Activated CD8-positive, alpha-beta memory T cell treated with anti-CD3 and anti-CD28 coated beads, Interleukin-2, amount 50 U/mL, for 4 hours (primary cell): ENCODE measurements at places on chromosomes 2 and 18.
A peak's percentile ranks its signal among the peaks of the same experiment; 100 is the strongest.

- no peak for DNase-seq
Measured at GRCh38 chr2:127683757-127684156, 8.4 kb upstream of the LIMS2 start.

DNA sequence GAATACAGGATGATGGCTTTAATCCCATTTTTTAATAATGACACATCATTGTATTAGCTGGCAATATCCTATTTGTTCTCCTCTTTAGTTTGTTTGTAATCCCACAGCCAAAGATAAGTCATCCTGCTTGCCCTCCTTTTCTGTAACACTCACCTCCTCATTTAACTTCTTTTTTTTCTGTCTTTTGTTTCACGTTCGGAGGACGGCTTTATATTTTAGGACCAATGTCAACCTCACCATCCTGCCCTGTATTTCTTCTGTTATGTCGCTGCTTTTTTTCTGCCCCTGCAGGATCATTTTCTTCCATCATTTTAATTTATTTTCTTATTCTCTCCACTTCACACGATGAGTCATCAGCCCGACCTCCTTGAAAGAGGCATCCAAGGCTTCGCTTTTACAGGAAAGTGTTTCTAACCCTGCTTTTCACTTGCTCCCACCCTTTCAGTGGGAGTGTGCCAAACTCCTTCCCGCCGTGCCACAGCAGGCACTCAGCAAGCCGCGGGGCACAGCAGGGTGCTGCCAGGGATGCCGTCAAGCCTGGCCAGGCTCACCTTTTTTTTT is 11.4 kb downstream of the RAB31 start:
- DNase-seq, result no peak

- DNase-seq, result no peak
Measured at GRCh38 chr2:37916512-37917082, 8.5 kb upstream of the RMDN2 start.

DNA sequence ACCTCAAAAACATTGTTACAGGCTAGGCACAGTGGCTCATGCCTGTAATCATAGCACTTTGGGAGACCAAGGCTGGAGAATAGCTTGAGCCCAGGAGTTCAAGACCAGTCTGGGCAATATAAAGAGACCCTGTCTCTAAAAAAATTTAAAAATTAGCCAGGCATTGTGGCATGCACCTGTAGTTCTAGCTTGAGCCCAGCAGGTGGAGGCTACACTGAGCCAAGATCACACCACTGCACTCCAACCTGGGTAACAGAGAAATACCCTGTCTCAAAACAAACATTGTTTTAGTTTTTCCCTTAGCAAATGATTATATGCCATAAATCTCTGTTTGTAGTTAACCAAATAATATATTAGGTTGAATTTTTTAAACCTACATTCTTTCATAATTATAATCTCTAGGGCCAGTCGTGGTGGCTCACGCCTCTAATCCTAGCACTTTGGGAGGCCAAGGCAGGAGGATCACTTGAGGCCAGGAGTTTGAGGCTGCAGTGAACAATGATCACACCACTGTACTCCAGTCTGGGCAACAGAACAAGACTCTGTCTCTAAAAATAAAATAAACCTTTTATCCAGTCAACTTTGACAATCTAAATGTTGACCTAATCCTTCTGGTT is 13.3 kb upstream of the CYP20A1 start:
- peak; percentile 30 for DNase-seq

GRCh38 chr2:158725441-158725891 is 69.7 kb upstream of the DAPL1 start:
- DNase-seq, result no peak

DNA sequence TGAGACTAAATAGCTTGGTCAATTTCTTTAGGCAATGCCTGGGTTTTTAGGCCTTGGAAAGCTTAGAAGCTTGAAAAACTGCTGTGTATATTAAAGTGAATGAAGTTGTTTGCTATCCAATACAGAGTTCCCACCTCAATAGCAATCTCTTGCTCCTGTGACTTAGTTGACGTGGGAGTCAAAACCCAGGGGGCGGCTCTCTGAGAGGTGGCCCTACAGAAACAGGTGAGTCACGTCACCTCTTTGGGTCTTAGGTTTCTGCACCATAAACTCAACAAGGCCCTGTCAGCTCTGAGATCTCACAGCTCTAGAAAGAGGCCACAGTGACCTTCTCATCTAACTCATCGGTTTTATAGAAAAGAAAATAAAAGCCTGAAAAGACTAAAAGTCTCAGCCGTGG is 79.6 kb downstream of the ADD2 start:
- no peak for DNase-seq

DNA sequence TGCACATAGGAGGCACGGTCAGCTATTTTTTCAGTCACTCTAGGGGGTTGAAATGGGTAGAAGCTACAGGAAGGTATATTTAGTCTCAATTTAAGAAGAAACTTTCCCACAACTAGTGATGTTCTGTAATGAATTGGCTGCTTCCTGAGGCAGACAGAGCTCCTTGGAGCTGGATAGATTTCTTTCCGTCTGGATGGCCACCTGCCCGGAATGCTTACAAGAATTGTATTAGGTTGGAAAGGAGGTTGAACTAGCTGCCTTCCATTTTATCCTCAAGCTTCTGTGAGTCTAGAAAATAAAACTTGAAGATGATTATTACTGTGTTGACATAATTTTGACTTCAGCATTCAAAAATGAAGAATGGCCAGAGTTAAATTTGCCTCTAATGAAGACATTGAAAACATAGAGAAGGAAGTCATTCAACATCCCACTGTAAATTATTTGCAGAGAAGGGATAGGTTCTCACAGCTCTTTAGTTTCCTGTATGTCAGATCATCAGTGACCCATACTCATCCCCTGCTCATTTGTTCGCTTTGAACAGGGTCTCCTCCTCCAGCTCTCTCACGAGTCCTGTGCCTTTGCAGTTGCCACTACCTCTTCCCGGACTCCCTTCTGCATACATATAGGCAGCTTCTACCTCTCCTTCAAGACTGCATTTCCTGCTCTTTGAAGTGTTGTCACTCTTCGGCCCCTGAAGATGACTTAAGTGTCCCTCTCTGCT is 88.8 kb downstream of the CRIM1 start:
- DNase-seq, result no peak

DNA sequence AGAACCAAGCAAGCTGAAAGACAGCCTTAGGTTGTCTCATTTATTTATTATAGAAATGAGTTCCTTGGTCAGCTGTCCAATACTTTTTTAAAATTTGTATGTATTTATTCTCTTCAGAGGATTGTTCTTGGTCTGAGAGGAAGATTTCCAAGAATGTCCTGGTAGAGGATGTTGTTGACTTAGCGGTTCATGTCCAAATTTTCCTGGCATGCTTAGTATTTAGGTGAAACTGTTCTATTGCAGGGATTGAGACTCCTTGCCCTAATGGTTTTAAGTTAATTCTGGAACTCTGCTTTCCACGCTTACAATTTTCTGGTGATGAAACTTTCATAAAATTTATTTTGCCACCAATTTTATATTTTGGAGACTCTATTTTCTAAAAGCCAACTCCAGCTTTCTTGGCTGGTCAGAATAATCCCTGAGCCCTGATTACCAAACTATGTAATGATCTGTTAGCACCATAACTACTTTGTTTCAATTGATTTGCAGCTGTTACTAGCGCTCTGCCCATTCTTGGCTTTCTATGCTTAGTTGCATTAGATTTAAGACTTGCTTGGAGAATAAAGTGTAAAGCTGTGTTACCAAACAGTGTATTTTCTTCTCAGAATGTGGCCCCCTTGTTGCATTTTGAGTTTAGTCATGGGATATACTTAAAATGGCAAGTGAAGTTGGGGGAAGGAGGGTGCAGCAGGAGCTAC is 1868.8 kb upstream of the CELF4 start:
- no peak for DNase-seq

GRCh38 chr2:164913640-164914350 is 41.5 kb downstream of the SLC38A11 start:
- no peak for DNase-seq

GRCh38 chr2:36399050-36399449 is 43.5 kb downstream of the CRIM1 start:
- no peak for DNase-seq

DNA sequence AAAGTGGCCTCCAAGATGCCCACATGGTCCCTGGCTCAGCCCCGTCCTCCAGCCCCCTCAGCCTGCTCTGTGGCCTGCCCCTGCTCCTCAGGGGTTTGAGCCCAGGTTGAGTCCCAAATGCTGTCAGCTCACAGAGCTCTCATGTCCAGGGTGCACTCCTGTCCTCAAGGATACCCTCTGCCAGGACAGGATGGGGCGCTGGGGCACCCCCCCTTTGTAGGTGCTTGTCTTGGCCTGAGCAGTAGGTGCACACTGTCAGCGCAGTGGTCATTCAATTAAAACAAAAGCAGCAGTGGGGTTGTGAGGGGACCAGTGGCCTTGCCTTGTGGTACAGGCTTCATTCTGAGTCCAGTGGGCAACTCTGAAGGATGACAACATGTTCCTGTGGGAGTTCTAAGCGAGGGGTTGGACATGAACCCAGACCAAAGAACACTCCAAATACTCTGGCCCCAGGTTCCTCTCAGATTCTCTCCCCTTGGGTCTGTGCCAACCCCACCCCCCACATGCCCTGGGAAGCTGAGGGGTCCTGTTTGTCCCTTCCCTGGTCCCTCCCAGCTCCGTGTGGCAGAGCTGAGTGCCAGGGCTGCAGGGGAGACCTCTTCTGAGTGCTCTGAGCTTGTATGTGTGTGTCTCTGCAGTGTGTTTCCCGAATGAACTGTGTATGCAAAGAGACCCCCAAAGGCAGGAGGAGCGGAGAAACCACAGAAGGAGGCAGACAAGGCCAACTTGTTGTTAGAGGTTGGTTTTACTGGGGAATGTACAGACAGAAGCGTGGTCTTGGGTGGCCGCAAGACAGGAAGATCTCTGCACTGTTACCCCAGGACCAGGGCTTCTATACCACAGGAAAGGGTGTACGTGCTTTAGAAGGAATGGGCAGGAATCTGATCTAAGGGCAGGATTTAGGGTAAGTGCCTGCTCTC is 155.6 kb upstream of the HS6ST1 start:
- no peak for DNase-seq

DNA sequence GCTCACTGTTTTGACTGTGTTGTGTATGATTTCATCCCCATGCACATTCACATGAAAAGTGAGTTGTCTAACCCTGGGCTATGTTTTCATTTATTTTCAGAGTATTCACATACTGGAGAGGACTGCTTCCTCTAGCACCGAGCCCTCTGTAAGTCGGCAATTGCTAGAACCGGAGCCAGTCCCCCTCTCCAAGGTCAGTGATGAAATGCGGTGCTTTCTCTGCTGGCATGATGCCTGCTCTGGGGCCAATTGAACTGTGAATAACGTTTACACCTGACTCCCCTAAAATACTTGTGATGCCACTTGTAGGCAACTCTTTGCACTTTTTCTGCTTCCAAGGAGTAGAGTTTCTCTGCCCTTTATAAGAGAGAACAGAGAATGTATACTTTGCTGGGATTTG is 126.9 kb downstream of the PRKRA start:
- no peak for DNase-seq

DNA sequence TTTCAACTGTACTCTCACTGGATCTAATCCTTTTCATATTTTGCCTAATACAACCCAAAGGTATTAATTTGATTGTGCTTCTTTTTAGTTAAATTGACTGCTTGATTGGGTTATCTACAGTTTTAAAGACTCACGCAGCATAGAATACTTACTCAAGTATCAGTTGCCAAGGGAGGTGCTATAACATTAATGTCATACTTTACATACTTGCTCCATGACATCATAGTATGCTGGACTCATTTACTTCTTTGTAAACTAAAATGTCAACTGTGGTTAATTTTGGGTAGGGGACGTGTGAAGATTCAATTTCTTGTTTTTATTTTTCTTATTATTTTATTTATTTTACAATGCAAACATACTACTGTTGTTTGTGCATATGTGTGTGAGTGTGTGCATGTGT is 716.2 kb upstream of the VRK2 start:
- DNase-seq, result no peak

GRCh38 chr2:201500534-201500933 is 49.0 kb downstream of the STRADB start:
- DNase-seq, result no peak

GRCh38 chr2:223576873-223577272 is 25.3 kb downstream of the SCG2 start:
- no peak for DNase-seq

GRCh38 chr2:32210767-32211408 is 45.2 kb downstream of the SLC30A6 start:
- no peak for DNase-seq

DNA sequence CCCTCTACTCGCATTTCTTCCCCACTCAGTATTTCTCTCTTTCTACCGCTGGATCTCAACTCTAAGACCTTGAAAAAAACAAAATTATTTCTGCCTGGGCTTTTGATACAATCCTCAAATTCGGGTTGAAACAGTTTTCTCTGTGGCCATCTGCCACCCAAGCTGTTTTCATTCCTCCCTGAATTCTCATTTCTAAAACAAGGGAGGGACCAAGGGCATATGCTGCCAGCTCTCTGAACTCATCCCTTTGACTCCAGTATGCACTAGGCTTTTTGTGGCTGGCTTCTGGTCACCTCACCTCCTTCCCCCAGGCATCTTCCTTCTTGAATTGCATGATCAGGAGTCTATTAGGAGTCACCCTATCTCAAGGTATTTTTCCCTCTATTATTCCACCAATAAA is 49.5 kb downstream of the CCDC148 start:
- DNase-seq, result no peak

GRCh38 chr2:128506534-128506933 is 187.9 kb upstream of the HS6ST1 start:
- no peak for DNase-seq

DNA sequence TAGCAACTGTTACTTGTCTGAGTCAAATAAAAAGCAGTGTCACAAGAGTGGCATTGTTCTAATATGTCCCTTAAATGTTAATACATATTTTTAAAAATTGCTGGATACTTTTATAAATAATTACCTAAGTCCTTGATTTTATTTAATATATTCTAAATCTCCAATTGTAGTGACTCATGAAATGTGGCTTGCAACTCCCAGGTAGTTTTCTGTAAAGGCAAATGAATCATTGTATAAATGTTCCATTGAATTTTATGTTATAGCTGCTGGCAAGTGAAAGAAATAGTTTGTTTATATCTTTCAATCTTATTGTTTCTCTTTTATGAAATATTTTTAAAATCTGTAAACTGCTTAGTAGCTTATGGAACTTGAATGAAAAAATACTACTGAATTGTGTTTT is 32.7 kb upstream of the C1GALT1C1L start:
- no peak for DNase-seq

- no peak for DNase-seq
Measured at GRCh38 chr2:239532859-239533258, 132.0 kb upstream of the HDAC4 start.

DNA sequence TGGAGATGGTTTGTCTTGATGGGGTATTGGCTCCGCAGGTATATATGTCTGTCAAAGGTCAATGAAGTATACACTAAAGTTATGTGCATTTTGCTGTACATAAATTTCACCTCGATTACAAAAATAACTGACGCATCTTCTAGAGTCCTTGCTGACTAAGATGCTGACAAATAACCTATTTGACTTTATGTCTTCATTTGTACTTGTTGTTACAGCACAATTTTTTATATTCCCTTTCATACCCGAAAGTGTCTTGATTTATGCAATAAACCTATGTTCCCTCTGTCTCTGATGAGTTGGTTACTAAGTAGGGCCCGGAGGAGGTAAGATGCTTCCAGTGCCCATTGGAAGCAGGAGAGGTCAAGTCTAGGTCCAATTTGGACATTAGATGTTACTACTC is 93.5 kb downstream of the COPS8 start:
- no peak for DNase-seq

GRCh38 chr2:135457279-135457678 is 73.7 kb downstream of the ZRANB3 start:
- no peak for DNase-seq
